ENCODE measurements at places on chromosomes 16 and 17.

- no peak for DNase-seq
These were observed 59.2 kb upstream of the TOB1 start for GRCh38 chr17:50925296-50925891.

DNA sequence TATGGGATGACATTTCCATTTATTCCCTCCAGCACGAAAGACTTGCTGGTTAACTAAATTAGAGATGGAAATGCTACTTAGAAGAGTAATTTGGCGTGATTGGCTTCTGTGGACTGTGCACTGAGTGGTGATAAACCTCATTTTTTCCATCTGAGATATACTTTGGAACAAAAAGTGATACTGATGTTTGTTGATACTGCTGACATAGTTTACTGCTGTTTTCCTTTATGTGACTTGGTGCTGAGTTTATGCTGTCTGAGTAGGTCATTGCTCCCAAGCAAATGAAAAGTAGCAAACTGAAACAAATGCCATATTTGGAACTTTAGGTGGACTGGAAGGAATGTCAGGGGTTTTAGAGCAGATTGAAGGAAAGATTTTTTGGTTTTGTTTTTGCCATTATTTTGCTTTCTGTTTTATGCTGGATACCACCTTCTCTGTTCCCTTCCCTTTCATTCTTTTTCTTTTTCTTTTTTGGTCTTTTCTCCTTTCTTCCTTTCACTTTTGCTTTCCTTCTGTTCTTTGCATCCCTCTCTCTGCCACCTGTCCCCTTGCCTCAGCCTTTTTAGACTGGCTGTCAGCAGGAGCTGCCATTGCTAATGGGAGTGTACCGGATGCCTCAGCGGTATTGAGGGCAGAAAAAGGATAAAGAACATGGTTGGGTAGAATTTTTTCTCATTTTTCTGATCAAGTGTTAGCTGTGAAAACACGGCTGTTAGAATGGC is 41.8 kb downstream of the NUP93 start:
- no peak for DNase-seq

DNA sequence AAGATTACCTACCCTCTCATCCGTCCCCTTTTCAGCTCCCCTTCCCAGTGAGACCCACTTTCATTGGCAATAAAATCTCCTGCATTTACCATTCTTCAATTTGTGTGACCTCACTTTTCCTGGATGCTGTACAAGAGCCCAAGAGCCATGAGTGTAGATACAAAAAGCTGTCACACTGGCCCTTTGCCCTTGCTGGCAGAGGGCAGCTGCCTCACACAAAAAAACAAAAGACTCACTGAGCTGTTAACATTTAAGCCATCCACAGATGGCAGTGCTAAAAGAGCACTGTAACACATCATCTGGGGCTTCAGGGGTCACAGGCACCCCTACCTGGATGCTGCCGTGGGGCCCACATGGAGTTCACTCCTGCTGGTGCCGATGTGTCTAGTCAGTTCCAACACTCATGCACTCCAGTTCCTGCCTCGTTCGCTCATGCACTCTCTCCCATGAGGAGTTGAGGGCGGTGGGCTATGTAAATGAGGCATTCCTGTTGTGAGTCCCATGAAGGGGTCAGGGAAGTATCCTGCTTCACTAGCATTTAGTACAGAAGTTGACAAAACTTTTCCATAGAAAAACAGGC is 123.1 kb downstream of the CA10 start:
- DNase-seq, result no peak

DNA sequence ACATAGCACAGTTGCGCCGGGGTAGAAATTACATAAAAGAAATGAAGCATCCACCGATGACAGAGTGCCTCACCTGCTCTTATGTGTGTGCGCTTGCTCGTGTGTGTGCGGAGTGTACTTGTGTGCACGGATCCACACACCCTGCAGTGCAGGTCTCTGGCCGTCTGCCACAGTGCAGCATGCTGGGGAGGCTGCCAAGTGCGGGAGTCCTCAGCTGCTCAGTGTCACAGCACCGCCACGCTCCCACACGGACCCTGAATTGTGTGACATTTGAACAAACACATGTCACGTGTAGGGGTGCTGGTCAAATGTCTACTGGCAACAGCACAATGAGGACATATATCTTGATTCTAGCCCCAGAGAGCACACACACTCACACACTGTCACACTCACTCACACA is 243.0 kb upstream of the MYOCD start:
- DNase-seq, result peak; percentile 39

DNA sequence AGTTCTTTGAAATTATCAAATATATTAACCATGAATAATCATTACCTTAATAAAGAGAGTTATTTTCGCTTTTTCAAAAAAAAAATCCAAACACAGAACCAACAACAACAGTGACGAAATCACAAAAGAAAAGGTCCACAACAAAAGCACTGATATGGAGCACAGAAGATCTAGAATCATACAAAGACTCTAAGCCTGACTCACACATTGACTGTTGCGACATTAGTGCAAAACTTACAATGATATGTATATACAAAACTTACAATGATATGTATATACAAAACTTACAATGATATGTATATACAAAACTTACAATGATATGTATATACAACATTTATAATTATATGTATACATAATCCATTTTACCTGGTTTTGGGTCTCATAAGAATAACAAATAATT is 117.7 kb downstream of the USP22 start:
- DNase-seq, result no peak

DNA sequence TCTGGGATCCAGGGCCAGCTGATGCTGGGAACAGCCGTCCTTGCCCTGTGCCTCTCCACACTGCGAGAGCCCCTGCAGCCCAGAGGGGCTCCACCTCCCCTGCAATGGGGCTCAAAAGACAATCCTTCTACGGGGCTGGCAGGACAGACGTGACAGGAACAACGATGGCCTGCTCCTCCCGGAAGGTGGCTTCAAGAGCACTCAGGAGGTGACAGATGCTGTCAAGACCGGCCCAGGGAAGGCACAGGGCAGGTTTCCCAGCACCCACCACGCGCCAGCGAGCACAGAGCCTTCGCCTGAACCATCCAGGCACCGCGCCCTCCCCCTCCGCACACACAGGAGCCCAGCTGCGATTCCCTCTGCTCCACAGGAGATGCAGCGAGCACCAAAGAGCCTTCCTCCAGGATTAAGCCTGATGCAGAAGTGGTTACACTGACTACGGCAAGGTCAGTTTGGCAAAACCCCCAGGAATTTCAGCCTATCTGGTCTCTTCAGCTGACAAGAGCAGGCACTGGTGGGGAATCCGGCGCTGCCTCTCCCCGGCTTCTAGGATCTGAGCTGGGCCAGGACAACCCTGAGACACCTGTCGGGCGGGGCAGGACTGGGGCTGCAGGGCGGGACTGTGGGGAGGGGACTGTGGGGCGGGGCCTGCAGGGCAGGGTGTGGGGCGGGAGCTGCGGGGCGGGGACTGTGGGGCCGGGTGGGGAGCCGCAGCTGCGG is 103.4 kb downstream of the ZNF778 start:
- DNase-seq, result peak; percentile 91

DNA sequence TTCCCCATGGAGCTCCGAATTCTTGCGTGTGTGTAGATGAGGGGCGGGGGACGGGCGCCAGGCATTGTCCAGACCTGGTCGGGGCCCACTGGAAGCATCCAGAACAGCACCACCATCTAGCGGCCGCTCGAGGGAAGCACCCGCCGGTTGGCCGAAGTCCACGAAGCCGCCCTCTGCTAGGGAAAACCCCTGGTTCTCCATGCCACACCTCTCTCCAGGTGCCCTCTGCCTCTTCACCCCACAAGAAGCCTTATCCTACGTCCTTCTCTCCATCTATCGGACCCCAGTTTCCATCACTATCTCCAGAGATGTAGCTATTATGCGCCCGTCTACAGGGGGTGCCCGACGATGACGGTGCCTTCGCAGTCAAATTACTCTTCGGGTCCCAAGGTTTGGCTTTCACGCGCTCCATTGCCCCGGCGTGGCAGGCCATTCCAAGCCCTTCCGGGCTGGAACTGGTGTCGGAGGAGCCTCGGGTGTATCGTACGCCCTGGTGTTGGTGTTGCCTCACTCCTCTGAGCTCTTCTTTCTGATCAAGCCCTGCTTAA is 617 bp upstream of the SENP3 start:
- peak; percentile 92 for DNase-seq

DNA sequence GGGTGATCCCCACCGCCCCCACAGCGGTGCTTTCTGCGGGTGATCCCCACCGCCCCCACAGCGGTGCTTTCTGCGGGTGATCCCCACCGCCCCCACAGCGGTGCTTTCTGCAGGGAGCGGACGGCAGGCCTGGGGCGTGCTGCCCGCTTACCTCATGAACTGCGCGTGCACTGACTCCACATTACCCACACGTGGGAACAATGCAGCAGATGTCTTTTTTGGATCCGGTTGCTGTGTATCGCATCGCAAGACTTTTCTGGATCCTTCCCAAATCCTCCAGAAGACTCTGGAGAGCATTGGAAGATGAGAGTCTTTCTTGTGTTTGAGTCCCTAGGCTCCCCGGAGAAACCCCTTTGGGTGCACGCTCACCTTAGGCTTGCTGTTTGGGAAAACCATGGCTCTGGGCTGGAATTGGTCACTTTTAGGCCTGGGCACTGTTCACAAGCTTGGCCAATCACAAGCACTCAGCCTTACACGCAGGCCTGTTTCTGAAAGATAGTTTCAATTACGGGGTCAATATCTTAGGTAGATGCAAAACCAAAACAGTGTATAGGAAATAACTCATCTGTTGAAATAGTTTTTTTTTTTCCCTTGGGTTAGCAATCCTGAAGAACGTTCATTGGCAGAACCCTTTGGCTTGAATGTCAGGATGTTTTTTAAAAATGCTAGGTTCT is 201.8 kb downstream of the RPTOR start:
- no peak for DNase-seq

Data from SHP77 (cell line).